Non-pigmented ciliary epithelial cell (primary cell): ENCODE measurements at places on chromosomes 12 and 14.

DNA sequence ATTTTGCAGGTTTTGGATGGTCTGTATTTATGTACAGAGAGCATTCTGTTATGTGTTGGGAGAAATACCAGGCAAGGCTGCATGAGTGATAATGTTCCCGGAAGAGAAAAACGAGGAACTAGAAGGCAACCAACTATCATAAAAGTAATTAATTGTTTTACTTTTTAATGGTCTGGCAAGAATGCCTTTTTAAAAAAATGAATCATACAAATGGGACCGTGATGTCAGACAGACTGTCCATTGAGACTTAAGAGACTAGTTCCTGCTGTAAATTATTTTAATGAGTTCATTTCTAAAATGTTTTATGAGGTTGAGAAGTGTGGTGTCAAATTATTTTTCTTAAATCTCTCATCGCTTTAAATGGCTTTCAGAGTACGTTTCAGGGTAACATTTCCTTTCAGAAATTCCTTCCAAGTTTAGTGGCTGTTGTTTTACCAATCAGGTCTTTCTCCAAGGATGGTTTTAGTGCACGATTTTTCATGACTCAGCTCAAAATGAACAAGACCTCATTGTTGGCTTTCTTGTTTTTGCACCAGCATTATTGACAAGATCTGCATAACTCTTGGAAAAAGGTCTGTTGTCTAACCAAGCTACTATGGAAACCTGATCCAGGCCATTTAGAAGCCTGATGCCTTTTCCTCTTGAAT lies 86.1 kb upstream of the ARHGAP5 start:
- no peak for DNase-seq

GRCh38 chr12:76866726-76867125 lies 12.1 kb downstream of the CSRP2 start:
- DNase-seq, result peak; percentile 70

DNA sequence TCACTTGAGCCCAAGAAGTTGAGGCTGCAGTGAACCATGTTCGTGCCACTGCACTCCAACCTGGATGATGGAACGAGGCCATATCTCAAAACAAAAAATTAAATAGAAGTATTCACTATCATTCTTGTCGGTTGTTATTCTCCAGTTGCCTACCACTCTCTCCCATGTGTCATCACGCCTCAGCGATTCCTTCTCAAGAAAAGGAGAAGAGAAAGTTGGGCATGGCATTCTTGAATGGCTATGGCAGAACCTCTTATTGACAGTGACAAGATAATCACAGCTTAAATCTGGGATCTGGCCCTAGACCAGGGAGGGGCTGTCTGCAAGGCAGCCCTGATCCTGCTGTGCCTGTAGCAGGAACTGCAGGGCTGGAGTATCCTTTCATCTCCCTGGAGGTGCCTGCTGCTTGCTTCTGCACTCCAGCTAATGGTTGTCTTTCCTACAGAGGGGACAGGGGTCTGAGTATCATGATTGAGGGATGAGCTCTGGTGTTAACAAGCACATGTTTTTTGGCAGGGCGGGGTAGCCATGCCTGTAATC lies 12.8 kb upstream of the MLEC start:
- DNase-seq, result no peak

- no peak for DNase-seq
Observed at GRCh38 chr14:64217834-64218233, 76.3 kb downstream of the ESR2 start.
